Purkinje cell (primary cell): ENCODE measurements at places on chromosomes 2 and 18. TPM values are rescaled to one million over a fixed set of nuclear protein-coding genes. Genes with fewer than 3 reads are reported as not detected.

CYS1 gene
- polyA plus RNA-seq, result 0.22 and 1.0 TPM in 2 replicates

KIF5C gene
- polyA plus RNA-seq, result 119 and 124 TPM in 2 replicates

FBXO48 gene
- 0.90 and 2.1 TPM in 2 replicates for polyA plus RNA-seq

MALL gene
- polyA plus RNA-seq, result not detected in 2 replicates

TUBA3E gene
- polyA plus RNA-seq, result 0.20 TPM in 1 of 2 replicates, not detected in the other
